ENCODE measurements at places on chromosomes 16 and 17.

DNA sequence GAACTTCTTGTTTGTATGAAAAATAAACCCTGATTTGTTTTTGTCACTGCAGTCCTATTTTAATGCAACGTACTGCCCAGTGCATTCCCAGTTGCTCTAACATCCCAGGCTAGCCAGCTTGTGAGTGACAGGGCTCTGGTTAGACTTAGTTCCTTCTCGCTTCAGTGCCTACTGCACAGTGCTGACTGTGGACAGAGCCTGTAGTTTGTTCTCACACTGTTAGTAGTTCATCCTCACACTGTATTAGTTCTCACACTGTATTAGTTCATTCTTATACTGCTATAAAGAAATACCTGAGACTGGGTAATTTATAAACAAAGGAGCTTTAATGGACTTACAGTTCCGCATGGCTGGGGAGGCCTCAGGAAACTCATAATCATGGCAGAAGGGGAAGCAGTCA, 116.6 kb upstream of the SALL1 start:
- no peaks in the 10 kb centered on the region for H3K4me1 ChIP-seq
- H3K36me3 ChIP-seq = no peaks in the 10 kb centered on the region
- no peak for DNase-seq
- peaks cover 6% of the 10 kb centered on the region for H3K27me3 ChIP-seq
- H3K4me3 ChIP-seq = no peak overlapping the region

DNA sequence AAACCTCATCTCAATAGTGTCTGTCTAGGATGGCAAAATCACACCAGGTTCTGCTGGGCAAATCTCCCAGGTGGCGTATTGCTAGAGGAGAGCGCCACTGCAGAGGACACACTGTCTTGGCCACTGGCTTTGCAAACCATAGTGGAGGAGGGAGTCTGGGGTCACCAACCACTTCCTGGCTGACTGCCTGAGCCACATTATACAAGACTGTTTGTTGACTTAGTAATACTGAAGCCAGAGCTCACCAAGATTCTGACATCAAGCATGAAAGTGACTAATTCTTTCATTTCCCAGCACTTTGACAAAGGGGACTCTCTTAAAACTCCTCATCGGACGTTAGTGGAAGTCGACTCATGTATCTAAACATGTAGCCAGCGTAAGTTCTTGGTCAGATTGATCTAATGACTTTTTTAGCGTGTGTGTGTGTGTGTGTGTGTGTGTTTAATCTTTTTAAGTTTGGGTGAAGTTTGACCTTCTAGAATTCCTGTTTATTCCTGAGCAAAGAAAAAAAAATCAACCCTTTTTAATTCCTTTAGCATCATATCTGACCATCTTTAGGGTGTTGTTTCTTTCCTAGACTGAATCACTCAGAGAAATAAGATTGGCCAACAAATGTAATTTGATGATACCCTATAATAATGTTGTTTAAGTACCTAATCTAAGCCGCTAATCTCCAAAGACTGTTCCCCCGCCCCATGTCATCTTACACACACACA, 13.7 kb downstream of the PITPNC1 start:
- no peak overlapping the region for H3K4me3 ChIP-seq
- no peaks in the 10 kb centered on the region for H3K27me3 ChIP-seq
- H3K36me3 ChIP-seq = no peaks in the 10 kb centered on the region
- peaks cover 14% of the 10 kb centered on the region for H3K4me1 ChIP-seq

GRCh38 chr17:34414339-34414738, 51.3 kb upstream of the CCL1 start:
- H3K27me3 ChIP-seq = peaks cover 16% of the 10 kb centered on the region
- no peak overlapping the region for H3K27ac ChIP-seq
- DNase-seq = no peak

DNA sequence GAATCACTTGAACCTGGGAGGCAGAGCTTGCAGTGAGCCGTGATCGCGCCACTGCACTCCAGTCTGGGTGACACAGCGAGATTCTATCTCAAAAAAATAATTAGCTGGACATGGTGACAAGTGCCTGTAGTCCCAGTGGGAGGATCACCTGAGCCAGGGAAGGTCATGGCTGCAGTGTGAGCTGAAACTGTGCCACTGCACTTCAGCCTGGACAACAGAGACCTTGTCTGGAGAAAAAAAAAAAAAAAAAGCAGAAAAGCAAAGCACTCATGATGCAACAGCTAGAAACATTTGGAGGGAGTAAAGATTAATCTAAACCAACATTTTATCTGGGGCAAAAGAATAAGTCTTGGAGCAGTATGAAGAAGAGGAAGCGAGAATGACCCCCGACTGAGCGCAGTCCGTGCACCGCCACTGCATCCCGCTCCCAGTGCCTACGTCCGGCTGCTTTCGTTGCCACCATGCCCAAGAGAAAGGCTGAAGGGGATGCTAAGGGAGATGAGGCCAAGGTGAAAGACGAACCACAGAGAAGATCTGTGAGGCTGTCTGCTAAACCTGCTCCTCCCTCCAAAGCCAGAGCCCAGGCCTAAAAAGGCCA, 8.2 kb downstream of the PRPSAP1 start:
- no peak overlapping the region for H3K4me3 ChIP-seq
- H3K27me3 ChIP-seq = no peaks in the 10 kb centered on the region
- peaks cover 78% of the 10 kb centered on the region for H3K36me3 ChIP-seq
- no peaks in the 10 kb centered on the region for H3K4me1 ChIP-seq
- H3K27ac ChIP-seq = no peak overlapping the region

GRCh38 chr17:968812-969730, 10.5 kb downstream of the NXN start:
- no peaks in the 10 kb centered on the region for H3K27me3 ChIP-seq
- no peaks in the 10 kb centered on the region for H3K36me3 ChIP-seq
- no peaks in the 10 kb centered on the region for H3K4me1 ChIP-seq
- H3K27ac ChIP-seq = peak overlapping the region; percentile 84

GRCh38 chr17:36188891-36189306, 7.7 kb downstream of the CCL3L1 start:
- H3K4me1 ChIP-seq = peaks cover 16% of the 10 kb centered on the region
- H3K27ac ChIP-seq = peak overlapping the region; percentile 60
- peak; percentile 74 for DNase-seq
- H3K27me3 ChIP-seq = no peaks in the 10 kb centered on the region

DNA sequence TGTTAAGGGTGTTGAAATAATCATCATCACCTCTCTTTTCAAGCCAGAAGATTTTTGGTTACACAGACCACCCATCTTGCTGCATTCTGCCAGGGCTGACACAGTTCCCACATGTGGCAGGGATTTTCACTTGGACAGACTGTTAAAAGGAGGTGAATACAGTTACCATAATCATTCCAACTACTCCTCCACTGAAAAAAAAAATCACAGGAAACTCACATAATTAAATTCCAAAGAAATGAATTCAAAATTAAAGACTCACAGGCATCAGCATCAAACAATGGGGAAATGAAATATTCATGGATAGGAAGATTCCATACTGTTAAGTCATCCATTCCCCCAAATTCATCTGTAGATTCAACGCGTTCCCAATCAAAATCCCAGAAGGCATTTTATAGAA, 209.4 kb downstream of the MRTFB start:
- H3K27ac ChIP-seq = no peak overlapping the region
- H3K36me3 ChIP-seq = no peaks in the 10 kb centered on the region
- DNase-seq = no peak
- H3K27me3 ChIP-seq = no peaks in the 10 kb centered on the region

GRCh38 chr17:48102798-48103715, 1.8 kb upstream of the CBX1 start:
- no peak overlapping the region for H3K4me3 ChIP-seq
- no peaks in the 10 kb centered on the region for H3K36me3 ChIP-seq
- no peak for DNase-seq

- no peaks in the 10 kb centered on the region for H3K4me1 ChIP-seq
- peaks cover 5% of the 10 kb centered on the region for H3K36me3 ChIP-seq
These were observed 83.7 kb upstream of the GNG13 start for GRCh38 chr16:884232-884631.

DNA sequence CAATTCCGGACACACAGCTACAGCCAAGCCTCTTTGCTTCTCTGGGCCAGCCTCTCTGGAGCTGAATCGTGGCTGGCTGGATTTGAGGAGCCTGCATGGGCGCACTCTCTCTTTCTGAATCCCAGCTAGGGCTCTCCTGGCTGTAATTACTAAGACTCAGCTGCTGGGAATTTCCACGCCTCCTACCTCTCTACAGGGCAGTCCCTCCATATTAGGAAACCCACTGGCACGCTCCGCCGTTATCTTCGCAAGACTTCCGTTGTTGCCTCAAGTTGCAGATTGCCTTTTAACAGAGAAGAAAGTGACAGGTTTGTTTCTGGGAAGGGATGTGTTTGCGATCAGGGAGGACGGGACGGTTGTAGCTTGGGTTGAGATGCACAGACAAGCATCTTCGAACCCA, 188.4 kb upstream of the NLRP1 start:
- DNase-seq = no peak
- H3K36me3 ChIP-seq = no peaks in the 10 kb centered on the region
- no peak overlapping the region for H3K4me3 ChIP-seq
- no peaks in the 10 kb centered on the region for H3K4me1 ChIP-seq

DNA sequence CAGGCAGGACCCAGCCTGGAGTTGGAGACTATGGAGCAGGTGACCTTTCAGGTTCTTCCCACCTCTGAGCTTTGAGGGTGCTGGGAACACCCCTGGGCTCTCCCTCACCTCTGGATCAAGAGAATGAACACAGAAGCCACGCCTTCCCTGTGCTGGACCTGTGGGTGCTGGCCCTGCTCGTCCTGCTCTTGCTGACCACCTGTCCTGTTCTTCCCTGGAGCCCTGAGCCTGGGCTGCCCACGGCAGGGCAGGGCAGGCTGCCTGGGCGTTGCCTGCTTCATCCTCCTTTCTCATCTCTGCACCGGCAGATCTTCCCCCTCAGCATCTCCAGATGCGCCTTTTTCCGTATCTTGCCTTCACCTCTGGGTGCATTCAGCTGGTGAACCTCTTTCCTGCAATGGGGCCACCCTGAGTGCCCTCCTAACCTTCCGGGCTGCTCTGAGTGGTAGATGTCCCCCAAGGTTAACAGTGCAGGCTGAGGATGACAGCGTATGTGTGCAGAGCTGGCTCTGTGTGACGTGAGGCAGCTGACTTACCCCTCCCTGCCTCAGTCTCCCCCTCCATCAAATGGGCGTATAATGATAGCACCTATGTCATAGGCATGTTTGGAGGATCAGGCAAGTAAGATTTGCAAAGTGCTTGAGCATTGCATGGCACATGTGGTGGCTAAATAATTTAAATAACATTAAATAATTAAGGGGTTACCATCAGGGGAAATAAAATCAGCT, 225.8 kb upstream of the CIBAR2 start:
- H3K4me1 ChIP-seq = peaks cover 19% of the 10 kb centered on the region
- H3K27me3 ChIP-seq = no peaks in the 10 kb centered on the region
- no peaks in the 10 kb centered on the region for H3K36me3 ChIP-seq
- H3K27ac ChIP-seq = no peak overlapping the region
- DNase-seq = no peak

- peaks cover 1% of the 10 kb centered on the region for H3K4me1 ChIP-seq
- H3K27ac ChIP-seq = peak overlapping the region; percentile 72
- no peak for DNase-seq
- no peak overlapping the region for H3K4me3 ChIP-seq
- H3K36me3 ChIP-seq = no peaks in the 10 kb centered on the region
These were observed 16.4 kb downstream of the TNS4 start for GRCh38 chr17:40484973-40485530.

- peak; percentile 65 for DNase-seq
- H3K27ac ChIP-seq = no peak overlapping the region
- H3K4me1 ChIP-seq = peaks cover 8% of the 10 kb centered on the region
- no peak overlapping the region for H3K4me3 ChIP-seq
- H3K36me3 ChIP-seq = peaks cover 1% of the 10 kb centered on the region
- no peaks in the 10 kb centered on the region for H3K27me3 ChIP-seq
These were observed 8.1 kb upstream of the CPNE2 start for GRCh38 chr16:57084257-57084770.

GRCh38 chr16:11036868-11037410, 92.6 kb downstream of the CLEC16A start:
- H3K27ac ChIP-seq = no peak overlapping the region
- H3K4me1 ChIP-seq = peaks cover 6% of the 10 kb centered on the region
- peaks cover 60% of the 10 kb centered on the region for H3K36me3 ChIP-seq

DNA sequence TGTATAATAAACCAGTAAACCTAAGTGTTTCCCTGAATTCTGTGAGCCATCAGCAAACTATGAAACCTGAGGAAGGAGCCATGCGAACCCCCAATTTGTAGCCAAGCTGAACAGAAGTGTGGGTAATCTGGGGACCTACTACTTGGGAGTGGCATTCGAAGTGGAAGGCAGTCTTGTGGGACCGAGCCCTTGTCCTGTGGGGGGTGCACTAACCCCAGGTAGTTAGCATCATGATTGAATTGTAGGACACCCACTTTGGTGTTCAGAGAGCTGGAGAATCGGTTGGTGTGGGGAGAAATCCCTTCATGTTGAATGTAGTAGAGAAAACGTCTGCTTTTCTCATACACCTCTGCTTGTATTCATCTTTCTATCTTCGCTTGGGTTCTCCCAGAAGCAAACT, 79.7 kb upstream of the CPHXL start:
- no peak overlapping the region for H3K27ac ChIP-seq
- H3K27me3 ChIP-seq = no peaks in the 10 kb centered on the region
- no peak for DNase-seq

DNA sequence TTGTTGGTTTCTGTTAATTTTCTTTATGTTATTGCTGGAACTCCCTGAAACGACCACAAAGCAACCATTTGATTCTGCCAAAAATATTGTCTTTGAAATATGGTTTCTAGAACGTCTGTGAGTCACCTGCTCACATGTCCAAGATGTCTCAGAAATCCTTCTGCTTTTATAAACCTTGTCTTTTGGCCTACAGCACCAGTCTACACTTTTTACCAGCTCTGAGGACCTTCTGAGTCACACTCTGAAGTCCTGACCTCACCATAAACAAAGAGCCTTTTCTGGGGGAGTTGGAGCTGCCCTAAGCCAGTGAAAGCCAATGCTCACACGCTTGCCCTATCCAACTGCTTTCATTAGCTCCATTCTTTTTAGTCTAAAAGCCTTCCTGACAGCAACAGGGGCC, 55.5 kb downstream of the GRIN2A start:
- H3K4me3 ChIP-seq = no peak overlapping the region
- no peak for DNase-seq
- H3K27me3 ChIP-seq = no peaks in the 10 kb centered on the region
- no peak overlapping the region for H3K27ac ChIP-seq
- no peaks in the 10 kb centered on the region for H3K36me3 ChIP-seq
- peaks cover 6% of the 10 kb centered on the region for H3K4me1 ChIP-seq

DNA sequence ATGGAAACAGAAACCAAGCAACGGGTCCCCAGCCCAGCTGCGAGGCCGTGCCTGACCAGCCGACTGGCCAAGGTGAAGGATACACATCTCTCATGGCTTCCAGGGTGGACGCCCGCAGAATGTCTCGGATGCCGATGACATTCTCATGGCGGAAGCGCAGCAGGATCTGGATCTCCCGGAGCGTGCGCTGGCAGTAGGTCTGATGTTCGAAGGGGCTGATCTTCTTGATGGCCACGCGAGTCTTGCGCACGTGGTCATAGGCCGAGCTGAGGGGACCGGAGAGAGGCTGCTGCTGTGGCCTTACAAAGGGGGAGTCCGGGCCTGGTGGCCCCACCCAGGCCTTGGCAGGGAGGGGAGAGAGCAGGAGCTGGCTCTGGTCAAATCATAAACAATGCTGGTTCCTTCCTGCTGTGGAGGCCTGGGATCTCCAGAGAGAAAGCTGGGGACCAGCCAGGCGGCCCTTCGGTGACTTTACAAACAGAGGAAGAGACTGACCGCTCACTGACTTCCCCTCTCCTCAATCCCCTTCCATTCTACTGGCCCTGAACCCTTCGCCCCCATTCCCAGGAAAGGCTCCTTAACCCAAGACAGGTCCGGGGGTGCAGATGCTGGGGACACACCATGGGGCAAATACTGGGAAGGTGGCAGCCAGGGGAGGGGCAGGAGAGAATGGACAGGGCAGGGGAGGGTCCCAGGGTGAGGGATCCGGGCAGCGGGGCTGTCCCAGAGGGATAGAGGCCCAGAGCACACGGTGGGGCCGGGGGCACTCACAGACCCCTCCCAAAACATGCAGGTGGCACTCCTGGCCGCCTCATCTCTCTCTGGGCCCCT, 1.1 kb downstream of the MAPK3 start:
- H3K4me3 ChIP-seq = peak overlapping the region; percentile 98
- no peaks in the 10 kb centered on the region for H3K27me3 ChIP-seq
- DNase-seq = peak; percentile 53
- H3K27ac ChIP-seq = peak overlapping the region; percentile 94

All from stomach (tissue), 19 donors.